8988T (cell line): ENCODE measurements at places on chromosomes 13 and 19.
A peak's percentile ranks its signal among the peaks of the same experiment; 100 is the strongest.

DNA sequence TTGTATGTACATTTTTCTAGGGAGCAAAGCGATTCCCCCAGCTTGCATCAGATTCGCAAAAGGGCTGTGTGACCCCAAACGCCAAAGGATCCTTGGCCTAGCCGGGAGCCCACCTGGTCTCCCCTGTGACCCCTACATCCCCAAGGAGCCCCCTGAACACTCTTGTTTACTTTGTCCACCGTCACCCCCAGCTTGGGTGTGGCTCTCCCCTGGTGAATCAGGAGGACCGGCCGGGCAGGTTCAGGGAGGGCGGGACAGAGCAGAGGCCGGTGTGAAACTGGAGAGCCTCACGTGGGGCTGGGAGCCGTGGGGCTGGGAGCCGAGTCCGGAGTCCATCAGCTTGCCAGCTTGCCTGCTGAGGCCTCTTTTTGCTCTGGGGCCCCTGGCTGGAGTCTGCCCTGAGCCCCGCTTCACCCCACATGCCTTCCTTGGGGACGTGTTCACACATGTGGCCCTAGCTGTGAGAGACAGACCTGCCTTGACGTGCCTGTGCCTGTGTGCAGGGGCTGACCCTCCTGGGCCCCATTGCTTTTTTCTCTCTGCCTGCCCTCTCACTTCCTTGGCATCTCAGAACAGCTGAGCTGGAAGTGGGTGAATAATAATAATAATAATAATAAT is 2.0 kb downstream of the ITPKC start:
- peak; percentile 55 for DNase-seq

- DNase-seq = no peak
Observed at GRCh38 chr19:48053856-48054255, 10.0 kb upstream of the CABP5 start.

DNA sequence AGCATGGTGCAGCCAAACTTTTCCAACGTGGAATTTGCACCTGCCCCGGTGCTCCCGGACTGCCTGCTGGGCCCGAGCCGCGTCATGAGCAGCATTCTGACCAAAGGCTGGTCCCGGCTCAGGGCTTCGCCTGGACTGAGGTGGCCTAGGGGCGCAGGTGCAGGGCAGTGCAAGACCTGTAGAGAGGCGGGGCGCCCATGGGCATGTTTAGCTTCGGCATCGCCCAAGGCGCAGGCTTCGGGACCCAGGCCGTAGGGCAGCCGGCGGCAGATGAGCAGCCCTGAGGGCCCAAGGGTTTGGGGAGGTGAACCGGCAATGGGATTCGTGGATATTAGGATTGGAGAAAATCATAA is 23.8 kb downstream of the LRFN3 start:
- DNase-seq = no peak

GRCh38 chr19:43690890-43691289 is 20.9 kb upstream of the PLAUR start:
- DNase-seq = no peak

- DNase-seq = no peak
Observed at GRCh38 chr13:48494874-48495273, 38.0 kb downstream of the RCBTB2 start.

- no peak for DNase-seq
Observed at GRCh38 chr19:13839938-13840304, 37.0 kb upstream of the NANOS3 start.

DNA sequence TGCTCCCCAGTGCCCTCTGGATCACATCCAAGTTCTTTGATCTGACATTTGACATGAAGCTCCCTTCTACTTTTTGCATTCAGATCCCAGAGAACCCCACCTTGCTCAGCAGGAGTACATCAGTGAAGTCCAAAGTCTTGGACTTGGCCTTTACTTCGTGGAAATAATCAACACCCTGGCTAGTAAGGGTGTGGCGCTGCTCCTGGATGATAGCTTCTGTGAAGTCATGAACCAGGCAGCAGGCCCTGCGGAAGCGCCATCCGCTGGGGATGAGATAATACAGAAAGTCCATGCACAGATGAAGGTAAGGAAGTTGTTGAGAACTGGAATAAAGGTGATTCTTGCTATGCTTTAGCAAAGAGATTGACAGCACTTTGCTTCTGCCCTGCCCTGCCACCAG is 43.2 kb downstream of the OR10H4 start:
- no peak for DNase-seq

GRCh38 chr13:29489650-29490560 is 105.6 kb downstream of the SLC7A1 start:
- no peak for DNase-seq

GRCh38 chr13:92514420-92515125 is 712.0 kb upstream of the GPC6 start:
- DNase-seq = no peak

DNA sequence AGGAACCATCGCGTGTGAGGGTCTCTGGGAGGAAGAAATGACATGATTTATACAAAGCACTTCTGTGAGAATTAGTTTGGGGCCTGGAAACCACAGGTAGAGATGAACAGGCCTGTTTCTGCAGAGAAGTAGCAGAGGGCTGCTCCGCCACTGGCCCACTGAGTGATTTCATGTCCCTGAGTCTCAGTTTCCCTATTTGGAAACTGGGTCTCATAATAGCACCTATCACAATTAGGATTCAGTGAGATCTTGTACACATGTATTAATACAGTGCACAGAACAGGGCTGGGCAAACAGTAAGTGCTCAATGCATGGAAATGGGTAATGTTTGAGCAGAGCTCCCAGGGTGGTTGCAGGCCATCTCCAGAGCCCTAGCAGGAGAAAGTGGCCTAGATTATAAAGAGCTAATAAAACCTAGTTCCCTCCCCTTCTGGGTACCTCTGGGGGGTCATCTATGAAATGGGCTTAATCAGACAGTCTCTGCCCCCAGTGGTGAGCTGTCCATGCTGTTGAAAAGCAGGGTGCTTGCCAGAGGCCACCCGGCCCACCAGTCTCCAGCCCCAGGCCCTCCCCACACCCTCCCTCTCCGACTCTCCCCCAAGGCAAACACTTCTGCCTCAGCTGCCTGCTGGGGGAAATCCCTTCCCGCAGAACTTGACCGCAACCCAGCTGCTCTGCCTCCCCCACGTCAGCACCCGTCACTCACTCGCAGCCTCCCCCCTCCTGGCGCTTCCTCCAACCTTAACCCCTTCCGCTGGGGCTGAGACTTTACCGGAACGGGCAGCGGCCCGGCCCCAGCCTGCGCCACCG is 4.5 kb downstream of the BCL3 start:
- DNase-seq = no peak

GRCh38 chr13:33107361-33107760 is 91.1 kb downstream of the KL start:
- no peak for DNase-seq

- no peak for DNase-seq
Observed at GRCh38 chr19:52566588-52566987, 3.5 kb upstream of the ZNF701 start.

- DNase-seq = no peak
Observed at GRCh38 chr19:42057846-42058245, 12.2 kb downstream of the GRIK5 start.

DNA sequence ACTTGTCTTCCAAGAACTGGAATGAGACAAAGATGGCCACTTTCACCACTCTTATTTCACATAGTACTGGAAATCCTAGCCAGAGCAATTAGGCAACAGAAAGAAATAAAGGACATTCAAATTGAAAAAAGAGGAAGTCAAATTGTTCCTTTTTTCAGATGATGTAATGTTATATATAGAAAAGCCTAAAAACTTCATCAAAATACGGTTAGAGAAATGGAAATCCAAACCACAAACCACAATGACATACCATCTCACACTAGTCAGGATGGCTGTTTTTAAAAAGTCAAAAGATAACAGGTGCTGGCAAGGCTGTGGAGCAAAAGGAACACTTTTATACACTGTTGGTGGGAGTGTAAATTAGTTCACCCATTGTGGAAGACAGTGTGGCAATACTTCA is 113.3 kb upstream of the SPRY2 start:
- DNase-seq = no peak

- DNase-seq = no peak
Observed at GRCh38 chr19:30252214-30252613, 120.0 kb upstream of the ZNF536 start.

DNA sequence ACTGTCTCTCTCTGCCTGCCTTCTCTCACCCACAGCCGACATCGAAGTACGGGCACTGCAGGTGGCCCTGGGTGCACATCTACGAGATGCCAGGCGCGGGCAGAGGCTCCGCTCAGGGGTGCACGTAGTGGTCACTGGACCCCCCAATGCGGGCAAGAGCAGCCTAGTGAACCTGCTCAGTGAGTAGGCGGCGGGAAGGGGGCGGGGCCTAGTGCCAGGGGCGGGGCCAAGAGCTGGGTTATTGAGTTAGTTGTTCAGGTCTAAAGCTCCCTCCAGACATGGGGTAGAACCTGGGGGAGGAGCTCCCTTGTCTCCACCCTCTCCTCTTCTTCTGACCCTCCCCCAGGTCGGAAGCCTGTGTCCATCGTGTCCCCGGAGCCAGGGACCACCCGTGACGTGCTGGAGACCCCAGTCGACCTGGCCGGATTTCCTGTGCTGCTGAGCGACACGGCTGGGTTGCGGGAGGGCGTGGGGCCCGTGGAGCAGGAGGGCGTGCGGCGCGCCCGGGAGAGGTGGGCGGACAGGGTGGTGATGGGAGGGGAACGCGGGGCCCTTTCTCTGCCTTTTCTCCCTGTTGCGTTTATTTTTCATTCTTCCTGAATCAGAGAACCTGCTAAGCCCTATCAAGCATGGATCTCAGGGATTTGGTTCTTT is 1.9 kb downstream of the GTPBP3 start:
- no peak for DNase-seq

DNA sequence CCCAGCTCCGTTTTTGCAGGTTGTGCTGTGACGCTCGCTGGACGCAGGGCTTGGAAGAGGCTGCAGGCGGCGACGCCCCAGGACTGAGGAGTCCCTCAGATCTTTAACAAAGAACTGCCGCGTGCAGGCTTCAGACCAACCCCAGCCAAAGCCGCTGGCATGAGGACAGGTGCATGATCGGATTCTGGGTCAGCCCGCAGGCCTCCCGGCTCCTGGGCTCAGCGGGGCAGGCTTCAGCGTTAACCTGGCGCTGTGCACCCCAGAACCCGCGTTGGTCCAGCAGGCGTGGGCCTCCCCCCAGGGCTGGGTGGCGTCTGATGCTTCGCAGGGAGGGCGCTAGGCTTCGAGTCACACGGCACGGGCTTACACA is 920 bp upstream of the TIMM13 start:
- no peak for DNase-seq

DNA sequence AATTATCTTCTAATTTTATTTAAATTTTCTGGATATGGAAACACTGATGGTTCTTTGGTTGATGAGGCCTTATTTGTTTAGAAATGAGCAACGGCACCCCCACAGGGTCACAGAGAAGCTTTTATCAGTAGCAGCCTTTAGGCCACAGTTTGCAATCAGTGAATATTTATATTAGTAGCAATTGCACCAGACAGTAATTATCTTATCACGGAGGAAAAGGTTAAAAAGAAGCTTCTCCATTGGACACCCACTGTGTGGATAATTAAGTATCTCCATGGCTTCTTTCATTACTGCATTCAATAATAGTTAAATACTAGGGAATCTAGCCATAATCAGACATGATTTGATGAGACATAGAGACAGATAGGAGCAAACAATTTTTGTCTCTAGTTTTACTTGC is 2099.2 kb upstream of the PCDH20 start:
- DNase-seq = no peak

GRCh38 chr19:13920940-13921747 is 15.1 kb downstream of the CC2D1A start:
- DNase-seq = no peak

- no peak for DNase-seq
Observed at GRCh38 chr19:18173054-18173571, 500 bp upstream of the IFI30 start.

DNA sequence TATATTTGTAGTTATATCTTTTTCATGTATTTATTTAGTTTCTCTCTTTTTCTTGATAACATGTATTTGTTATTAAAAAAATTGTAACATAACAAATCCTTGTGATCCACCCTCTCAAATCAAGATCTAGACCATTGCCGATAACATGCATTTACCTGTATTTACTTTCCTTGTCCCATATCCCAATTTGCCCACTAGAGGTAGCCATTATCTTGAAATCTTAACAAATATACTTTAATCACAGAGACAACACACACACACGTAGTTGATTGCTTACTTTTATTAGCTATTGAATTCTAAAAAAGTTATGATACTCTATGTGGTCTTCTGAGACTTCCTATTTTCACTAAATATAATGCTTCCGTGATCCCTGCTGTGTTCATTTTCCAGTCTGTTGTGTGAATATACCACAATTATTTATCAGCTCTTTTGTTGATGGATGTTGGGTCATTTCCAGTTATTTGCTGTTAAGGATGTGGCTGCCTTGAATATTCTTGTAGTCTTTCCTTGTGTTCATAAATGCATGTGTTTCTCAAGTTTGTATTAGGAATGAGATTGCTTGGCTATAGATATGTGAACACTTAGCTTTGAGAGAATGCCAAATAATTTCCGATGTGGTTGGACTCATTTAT is 31.3 kb upstream of the ZMYM2 start:
- peak; percentile 24 for DNase-seq

GRCh38 chr13:86906127-86906874 is 764.9 kb upstream of the SLITRK5 start:
- no peak for DNase-seq

GRCh38 chr13:110610955-110611595 is 4.3 kb upstream of the NAXD start:
- DNase-seq = no peak

GRCh38 chr13:98537740-98538139 is 39.2 kb downstream of the STK24 start:
- DNase-seq = no peak

DNA sequence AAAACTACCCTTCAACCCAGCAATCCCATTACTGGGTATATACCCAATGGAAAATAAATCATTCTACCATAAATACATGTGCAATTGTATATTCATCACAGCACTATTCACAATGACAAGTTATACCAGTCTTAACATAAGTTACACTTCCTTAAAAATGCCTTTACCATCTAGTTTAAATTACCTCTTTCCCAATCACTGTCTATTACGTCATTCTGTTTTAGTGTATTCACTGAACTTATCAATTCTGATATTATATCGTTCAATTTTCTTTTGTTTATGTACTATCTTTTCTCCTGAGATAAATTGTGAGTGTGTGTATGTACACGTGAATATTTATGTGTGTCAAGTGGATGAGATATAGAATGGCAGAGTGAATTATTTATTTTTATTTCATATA is 1416.8 kb downstream of the OLFM4 start:
- DNase-seq = no peak

DNA sequence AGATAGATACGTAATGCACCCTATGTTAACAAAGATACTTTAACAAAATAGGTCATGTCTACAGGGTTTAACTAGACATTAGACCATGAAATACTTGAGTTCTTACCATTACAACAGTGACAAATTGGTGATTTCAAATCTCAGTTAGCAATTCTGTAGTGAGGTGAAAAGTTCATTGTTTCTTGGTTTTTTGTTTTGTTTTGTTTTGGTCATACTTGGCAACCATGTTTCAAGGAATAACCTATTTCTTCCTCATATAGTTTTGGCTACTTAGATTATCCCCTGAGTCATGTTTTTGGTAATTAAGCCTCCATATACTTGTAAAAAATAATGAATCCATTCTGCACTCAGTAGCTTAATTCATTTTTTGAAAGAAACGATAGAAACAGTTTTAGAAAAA is 1200.4 kb downstream of the DIAPH3 start:
- no peak for DNase-seq

GRCh38 chr19:47778954-47779351 is 450 bp downstream of the SELENOW start:
- DNase-seq = no peak

GRCh38 chr13:49641801-49642291 is 13.5 kb downstream of the ARL11 start:
- no peak for DNase-seq
